ENCODE measurements at places on chromosomes 2 and 18.
A peak's percentile ranks its signal among the peaks of the same experiment; 100 is the strongest.

- no peak for DNase-seq
These were observed 239.7 kb upstream of the TNP1 start for GRCh38 chr2:217099561-217099960.

DNA sequence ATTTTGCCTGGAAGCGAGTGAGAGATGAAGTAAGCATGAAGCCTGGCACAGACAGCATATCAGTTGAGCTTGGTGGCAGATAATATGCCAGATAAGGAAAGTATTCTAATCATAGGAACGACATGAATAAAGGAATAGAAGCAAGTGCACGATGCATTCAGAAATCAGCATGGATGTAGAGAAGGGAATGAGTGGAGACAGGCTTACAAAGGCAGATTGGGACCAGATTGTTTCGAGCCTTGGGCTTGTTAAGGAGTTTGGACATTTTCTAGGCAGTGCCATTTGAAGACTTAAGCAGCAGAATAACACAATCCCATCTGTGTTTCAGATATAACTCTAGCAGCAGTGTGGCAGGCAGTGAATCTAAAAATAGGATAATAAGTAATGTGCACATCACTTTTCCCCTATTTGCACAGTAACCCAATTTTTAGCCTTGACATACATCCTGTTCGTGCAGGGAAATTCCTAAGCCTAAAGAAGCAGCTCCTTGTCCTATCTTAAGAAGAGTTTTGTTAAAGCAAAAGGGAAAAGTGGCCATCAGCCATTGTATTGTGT lies 450.2 kb downstream of the PLCL1 start:
- DNase-seq: no peak

GRCh38 chr2:8819194-8819593 lies 18.2 kb downstream of the KIDINS220 start:
- no peak for DNase-seq

GRCh38 chr18:11408555-11409065 lies 200.8 kb upstream of the SLC35G4 start:
- no peak for DNase-seq

GRCh38 chr2:113136828-113137775 lies 9.7 kb downstream of the IL1RN start:
- DNase-seq: no peak

GRCh38 chr2:126303113-126303512 lies 352.8 kb upstream of the GYPC start:
- no peak for DNase-seq

DNA sequence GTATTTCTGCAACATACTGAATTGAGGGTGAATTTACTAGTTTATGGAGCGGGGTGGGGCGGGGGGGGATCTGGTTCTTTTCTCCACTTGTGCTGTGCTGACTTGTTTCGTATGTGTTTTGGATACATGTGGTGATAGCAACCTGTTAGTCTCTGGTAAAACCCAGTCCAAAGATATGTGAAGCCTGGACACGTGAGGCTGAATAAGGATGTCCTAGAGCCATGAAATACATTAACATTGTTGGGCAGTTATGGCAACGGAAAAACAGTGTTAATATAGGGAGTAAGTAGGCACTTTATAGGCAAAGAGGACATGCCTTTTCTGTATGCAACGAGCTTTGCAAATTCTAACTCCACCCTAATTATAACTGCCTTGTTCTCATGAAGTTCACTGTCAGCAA lies 42.1 kb upstream of the NEMP2 start:
- DNase-seq: no peak

DNA sequence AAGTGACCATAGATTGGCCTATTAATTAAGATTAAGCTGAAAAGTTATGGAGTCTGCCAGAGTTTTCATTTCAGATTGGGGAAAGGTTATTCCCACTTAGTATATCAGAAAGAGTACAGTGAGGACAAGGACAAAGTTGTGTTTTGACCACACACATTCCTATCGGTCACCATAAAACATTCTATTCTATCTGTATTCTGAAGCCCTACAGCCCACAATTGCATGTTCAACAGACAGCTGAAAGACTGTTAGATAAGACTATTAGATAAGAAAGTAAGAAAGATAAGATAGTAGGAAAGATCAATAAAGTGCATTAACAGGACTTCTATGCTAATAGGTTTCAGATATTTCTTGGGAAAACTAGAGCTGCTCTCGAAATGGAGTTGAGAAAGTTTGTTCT lies 26.7 kb upstream of the ACYP2 start:
- DNase-seq: no peak

DNA sequence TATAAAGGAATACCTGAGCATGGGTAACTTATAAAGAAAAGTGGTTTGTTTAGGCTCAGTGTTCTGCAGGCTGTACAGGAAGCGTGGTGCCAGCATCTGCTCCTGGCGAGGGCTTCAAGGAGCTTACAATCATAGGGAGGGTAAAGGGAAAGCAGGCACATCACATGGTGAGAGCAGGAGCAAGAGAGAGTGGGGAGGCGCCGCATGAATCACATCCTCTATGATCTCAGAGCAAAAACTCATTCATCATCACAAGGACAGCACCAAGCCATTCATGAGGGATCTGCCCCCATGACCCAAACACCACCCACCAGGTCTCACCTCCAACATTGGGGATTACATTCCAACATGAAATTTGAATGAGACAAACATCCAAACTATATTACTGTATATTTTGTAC lies 32.5 kb downstream of the R3HDM1 start:
- DNase-seq: no peak

GRCh38 chr2:63432373-63432772 lies 155.9 kb downstream of the WDPCP start:
- DNase-seq: no peak

- DNase-seq: no peak
These were observed 34.1 kb downstream of the RAPH1 start for GRCh38 chr2:203500951-203501350.

- no peak for DNase-seq
These were observed 573 bp downstream of the STAM2 start for GRCh38 chr2:152175012-152175367.

GRCh38 chr2:8582651-8583399 lies 99.0 kb upstream of the ID2 start:
- DNase-seq: no peak

DNA sequence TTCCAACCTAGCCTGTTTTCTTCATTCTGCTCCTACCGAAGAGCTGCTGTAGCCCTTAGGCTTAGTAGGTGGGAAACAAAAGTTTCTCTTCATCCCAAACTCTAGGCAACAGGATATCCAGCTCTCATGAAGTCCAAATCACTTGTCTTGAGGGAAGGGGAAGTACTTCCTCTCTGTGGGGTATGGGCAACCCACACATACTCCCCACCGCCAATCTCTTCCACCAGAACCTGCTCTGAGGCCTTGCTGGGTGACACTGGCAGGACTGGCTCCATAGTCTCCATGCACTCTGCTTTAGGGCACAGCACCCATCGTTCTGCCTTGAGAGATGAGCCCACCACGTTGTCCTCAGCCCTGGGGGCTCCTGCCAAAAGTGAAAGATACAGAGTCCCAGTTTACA lies 173.0 kb downstream of the NCK2 start:
- DNase-seq: no peak

- peak; percentile 20 for DNase-seq
These were observed 4.4 kb downstream of the NFATC1 start for GRCh38 chr18:79400091-79400590.

- DNase-seq: no peak
These were observed 9.3 kb downstream of the IL1F10 start for GRCh38 chr2:113076954-113077669.

DNA sequence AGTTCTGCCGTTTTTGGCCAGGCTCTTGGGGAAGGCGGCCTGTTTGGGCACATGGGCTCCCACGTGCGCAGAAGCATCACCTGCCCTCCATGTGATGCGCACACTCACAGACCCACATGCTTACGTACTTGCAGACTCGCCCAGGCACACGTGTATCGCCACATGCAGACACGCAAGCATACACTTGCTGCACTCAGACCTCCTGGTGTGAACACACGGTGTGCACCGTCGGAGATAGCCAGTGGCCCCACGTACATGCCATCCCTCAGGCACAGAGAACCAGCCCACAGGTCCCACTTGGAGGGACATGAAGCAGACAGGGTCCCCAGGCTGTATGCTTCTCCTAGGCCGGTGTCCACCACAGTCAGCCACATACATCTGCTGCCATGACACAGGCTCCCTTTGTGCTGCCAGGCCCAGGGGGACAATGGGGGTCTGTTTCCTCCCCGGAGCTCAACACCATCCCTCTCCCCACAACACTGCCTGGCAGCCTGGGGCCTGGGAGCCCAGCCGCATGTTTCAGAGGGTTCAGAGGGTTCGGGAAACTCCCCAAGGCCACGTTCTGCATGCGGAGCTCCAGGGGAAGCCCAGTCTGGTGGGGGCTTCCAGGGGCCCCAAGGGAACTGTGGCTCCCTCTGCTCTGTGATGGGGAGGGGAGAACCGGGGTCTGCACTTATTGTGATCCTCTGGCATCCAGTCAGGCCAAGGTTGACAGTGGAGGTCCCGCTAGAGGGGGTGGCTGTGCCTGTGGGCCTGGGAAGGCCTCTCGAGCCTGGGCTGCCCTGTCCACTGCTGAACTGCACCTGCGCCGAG lies 208.1 kb upstream of the HAAO start:
- DNase-seq: peak; percentile 26

DNA sequence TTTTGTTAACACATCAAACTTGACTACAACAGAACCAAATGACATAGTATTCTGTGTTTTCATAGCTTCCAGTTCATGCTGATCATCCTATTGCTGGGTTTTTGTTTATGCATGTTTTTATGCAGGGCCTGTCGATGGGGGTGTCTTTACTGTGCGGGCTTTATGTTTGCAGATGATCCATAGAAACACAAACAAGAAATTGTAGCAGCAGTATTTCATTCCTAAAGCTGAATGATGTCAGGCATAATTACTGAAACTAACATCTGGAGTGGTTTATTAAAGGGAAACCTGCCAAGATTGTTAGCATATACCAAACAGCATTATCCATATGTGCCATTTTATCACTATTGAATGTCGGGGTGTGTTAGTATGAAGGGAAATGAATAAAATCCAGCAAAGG lies 129.7 kb downstream of the PTPRM start:
- no peak for DNase-seq

DNA sequence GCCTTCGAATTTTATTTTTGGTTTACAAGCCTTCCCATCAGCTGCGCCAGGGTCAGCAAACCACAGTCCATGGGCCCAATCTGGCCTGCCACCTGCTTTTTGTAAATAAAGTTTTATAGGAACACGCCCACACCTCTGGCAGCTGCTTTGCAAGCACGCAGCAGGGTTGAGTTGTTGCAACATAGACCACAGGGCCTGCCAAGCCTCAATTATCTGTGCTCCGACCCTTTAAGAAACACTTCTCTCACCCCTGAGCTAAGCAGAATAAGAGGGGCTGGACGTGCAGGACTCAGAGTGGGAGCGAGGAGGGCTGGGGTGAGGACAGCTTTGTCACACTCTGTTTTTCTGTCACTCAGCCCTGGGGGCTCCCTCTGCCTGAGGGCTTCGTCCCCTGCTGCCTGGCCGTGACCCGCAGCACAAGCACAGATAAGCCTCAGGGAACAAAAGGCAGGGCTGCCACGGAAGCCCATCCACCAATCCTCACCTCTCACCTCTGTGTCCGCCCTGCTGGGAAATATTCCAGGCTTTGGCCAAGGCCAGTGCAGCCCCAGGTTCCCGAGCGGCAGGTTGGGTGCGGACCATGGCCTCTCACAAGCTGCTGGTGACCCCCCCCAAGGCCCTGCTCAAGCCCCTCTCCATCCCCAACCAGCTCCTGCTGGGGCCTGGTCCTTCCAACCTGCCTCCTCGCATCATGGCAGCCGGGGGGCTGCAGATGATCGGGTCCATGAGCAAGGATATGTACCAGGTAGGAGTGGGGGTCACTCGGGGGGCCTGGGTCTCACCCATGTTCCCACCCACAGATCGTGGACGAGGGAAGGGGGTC lies at the start of gene AGXT:
Gene AGXT (plus strand): TSS at position 539 of the 823 bp plus-strand sequence. CDS start 42 bp downstream, at position 581.
- no peak for DNase-seq

GRCh38 chr2:6866275-6866671 lies 566 bp upstream of the CMPK2 start:
- DNase-seq: no peak

DNA sequence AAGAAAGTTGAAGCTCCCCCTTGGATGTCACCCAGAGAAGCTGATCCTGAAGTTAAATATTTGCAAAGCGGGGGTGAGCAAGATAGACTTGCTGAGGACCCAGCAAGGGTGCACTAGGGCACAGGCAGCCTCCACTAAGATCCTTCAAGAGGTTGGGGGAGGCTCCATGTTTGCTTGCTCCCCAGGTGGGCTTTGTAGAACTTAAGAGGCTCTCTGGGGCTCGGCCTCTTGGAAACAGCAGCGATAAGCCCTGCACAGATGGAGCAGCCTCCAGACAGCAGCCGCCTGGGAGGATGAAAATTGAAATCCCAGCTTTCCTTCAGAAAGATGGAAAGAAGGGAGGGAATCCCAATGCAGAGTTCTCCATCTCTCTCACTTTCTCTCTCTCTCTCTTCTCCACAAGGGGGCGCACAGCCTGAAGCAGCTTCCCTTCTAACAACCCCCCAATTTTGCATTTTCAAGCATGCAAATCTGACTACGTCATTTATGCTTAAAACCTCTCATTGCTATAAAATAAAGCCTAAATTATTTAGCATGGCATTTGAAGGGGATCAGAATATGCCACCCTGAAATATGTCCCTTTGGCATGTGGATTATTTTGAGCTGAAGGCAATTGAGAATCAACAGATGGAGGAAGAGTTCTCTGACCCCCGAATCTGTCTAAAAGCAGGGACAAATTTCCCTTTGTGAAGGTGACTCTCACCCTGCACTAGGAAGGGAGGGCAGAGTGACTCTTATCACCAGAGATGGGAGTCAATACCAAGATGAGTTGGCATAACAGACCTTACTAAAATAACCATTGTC lies 185.7 kb upstream of the KLHL29 start:
- DNase-seq: no peak

- no peak for DNase-seq
These were observed 72.3 kb downstream of the SMAD7 start for GRCh38 chr18:48878471-48878870.

DNA sequence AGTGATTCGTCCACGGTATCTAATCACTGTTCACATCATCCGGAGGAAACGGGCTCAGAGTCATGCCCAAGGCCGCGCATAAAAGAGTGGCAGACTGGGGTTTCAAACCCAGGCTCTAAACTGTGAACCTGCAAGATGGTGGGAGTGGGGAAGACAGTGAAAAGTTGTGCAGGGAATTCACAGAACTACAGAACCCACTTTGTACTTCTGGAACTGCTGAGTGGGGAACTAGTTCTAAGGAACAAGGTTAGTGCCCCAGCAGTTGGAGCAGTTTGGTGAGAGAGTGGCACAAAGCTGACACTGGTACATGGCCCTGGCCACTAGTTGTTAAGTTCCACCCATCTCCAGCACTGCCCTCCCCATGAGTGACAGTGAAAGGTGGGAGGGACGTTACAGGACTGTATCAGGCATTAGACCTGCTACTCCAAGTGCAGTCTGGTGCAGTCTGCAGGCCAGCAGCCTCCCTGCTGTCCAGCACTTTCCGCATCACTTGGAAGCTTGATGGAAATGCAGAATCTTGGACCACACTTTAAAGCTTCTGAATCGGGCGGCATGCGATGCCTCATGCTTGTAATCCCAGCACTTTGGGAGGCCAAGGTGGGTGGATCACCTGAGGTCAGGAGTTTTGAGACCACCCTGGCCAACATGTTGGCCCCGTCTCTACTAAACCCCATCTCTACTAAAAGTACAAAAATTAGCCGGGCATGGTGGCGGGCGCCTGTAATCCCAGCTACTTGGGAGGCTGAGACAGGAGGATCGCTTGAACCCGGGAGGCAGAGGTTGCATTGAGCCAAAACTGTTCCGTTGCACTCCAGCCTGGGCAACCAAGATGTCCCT lies 47.3 kb downstream of the C2orf42 start:
- no peak for DNase-seq

Measured in hypothalamus (tissue), 51 donors.